Brain pericyte (primary cell): ENCODE measurements at places on chromosomes 6 and 20.
A peak's percentile ranks its signal among the peaks of the same experiment; 100 is the strongest.

GRCh38 chr6:140285471-140285870, 911.0 kb upstream of the CITED2 start:
- DNase-seq, result no peak

- DNase-seq, result no peak
Measured at GRCh38 chr6:110449541-110449895, 26.9 kb downstream of the SLC22A16 start.

- DNase-seq, result no peak
Measured at GRCh38 chr20:15288106-15288505, 950.7 kb upstream of the FLRT3 start.

GRCh38 chr6:140445474-140446004, 1071.1 kb upstream of the CITED2 start:
- DNase-seq, result no peak

DNA sequence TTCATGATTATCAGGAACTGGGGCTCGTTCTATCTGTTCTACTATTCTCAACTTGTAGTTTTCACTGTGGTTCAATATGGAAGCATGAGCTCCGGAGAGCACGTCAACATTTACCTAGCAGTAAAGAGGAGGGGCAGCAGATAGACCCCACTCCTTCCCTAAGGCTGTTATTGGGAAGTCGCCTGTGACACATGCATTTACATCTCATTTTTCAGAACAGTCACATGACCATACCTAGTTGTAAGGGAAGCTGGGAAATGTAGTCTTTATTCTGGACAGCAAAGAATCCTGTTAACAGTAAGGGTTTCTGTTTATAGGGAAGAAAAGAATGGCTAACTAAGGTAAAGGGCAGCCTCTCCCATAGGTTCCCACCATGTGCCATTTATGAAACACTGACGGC, 158.3 kb downstream of the ZFP64 start:
- DNase-seq, result no peak

DNA sequence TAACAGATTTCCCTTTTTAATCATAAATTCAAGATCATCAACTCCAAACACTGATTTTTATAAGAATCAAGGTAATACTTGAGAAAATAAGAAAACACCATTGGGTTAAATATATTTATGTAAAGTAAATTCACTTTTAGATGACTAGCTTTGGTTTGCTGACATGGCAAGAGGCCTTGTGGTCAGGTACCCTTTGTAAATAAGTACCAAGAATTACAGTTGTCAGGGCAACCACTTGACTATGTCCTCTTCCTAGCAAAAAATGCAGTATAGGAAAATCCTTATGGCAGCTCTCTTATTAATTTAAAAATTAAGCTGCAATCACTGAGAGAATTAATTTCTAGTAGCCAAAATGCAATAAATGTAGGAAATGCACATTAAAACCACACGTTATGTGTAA, 153.8 kb downstream of the INSM1 start:
- DNase-seq, result no peak

DNA sequence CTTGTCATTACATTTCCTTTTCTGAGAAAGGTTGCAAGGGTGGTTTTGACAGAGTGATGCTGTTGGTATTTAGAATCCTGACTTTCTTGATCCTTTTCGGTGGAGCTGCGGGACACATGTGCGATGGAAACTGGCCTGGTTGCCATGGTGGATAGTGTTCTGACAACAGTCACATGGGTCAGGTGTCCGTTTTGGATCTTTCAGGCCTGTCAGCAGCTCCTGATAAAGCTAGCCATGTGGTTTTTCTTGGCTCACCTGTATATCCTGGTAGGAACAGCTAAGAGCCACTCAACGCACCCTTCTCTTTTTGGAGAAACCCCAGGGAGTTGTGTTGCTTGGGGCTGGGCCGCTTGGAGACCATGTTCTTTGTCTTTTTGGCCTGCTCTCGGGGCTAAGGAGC, 177.4 kb downstream of the MTFR2 start:
- DNase-seq, result no peak

DNA sequence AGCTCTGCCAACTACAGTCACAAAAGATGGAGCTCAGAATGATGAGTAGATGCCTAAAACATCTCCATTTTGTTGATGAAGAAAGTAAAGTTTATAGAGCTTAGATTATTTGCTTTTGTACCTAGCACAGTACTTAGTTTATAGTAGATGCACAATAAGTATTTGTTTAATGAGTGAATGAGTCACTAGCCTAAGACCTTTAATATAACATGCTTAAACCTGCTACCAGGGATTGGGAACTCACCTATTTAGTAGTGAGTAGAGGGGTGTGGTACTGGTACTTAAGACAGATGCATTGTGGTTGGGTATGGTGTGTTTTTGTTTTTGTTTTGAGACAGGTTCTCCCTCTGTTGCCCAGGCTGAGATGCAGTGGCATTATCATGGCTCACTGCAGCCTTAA, 35.8 kb downstream of the TRIM38 start:
- no peak for DNase-seq

- DNase-seq, result no peak
Measured at GRCh38 chr20:44810391-44811149, at the start of gene RIMS4. Gene RIMS4, minus strand, starts transcription at chr20:44810546. Its CDS starts 275 bp downstream, at chr20:44810271.

- DNase-seq, result no peak
Measured at GRCh38 chr6:20954315-20954714, 420.1 kb downstream of the CDKAL1 start.

DNA sequence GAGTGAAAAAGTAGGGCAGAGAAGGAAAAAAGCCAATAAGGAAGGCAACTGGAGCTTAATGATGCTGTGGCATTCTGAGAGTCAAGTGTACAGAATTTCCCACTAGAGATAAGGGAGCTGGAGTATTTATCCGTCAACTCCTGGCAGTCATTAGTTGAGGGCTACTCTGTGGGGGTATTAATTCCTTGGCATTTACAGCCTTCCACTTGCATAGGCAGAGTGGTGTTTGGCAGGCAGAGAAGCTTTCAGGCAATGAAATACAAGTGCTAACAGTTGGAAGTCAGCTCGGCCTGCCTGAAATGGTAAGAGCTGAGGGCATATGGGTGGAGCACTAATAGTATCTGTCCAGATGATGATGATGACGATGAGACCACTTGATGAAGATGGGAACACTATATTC, 207.3 kb upstream of the FLRT3 start:
- no peak for DNase-seq

- DNase-seq, result no peak
Measured at GRCh38 chr20:38139977-38140753, 24.9 kb downstream of the TGM2 start.

- DNase-seq, result no peak
Measured at GRCh38 chr6:143465546-143465945, 14.9 kb downstream of the PEX3 start.

GRCh38 chr20:38298768-38299288, 5.1 kb upstream of the BPI start:
- no peak for DNase-seq

GRCh38 chr20:23046431-23046830, 3.0 kb downstream of the THBD start:
- no peak for DNase-seq

GRCh38 chr20:36775196-36775595, 1.6 kb upstream of the DSN1 start:
- DNase-seq, result no peak

DNA sequence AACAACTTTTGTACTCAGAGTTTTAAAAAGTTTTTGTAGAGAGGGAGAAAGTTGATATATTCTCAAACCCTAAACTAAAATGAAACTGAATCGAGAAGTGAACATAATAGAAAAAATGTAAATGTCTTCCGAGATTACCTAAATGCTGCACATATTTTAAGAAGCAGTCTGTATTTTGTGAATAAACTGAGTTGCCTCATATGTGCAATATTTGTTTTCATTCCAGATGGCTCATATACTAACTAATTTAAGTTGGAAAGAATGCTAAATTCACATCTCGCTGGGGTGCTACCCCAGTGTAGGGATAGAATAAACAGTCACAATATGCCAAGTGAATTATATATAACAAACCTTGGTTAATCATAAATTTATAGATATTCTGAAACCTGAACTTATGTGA, 285.9 kb upstream of the THEMIS start:
- no peak for DNase-seq

GRCh38 chr6:137637121-137637520, 142.9 kb upstream of the OLIG3 start:
- peak; percentile 78 for DNase-seq

DNA sequence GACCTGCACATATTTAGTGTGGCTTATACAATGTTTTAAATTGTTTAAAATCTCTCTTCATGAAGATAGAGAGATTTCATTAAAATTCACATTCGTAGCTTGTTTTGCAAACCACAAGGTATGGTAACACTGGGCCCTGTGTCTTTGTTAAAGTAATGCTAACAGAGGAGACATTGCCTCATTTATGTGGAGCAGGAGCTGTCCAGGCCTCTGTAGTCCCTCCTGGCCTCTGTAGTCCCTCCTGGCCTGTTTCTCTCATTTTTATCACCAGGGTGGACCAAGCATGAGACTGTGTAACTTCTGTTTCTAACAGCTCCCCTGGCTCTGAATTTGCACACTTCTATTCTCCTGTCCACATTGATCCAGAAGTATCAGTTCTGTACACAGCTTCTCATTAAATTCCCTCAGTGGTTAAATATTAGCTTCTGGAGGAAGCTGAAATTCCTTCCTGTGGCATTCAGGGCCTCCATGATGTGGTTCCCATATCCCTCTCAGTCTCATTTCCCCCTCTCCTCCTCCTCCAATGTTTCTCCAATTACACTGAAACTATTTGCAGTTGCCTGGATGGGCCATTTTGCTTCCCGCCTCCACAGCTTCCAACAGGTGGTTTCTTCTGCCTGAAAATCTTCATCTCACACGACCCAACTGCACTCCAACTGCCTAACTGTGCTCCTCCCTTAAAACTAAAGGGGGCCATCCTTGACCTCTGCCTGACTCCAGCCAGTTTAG, 340.4 kb downstream of the SYNE1 start:
- no peak for DNase-seq
